ENCODE measurements at places on chromosomes 16 and 17.

- no peak for DNase-seq
These were observed 46.6 kb downstream of the HOXB1 start for GRCh38 chr17:48484256-48484655.

- no peak for DNase-seq
These were observed 15.5 kb downstream of the GSE1 start for GRCh38 chr16:85628645-85629044.

DNA sequence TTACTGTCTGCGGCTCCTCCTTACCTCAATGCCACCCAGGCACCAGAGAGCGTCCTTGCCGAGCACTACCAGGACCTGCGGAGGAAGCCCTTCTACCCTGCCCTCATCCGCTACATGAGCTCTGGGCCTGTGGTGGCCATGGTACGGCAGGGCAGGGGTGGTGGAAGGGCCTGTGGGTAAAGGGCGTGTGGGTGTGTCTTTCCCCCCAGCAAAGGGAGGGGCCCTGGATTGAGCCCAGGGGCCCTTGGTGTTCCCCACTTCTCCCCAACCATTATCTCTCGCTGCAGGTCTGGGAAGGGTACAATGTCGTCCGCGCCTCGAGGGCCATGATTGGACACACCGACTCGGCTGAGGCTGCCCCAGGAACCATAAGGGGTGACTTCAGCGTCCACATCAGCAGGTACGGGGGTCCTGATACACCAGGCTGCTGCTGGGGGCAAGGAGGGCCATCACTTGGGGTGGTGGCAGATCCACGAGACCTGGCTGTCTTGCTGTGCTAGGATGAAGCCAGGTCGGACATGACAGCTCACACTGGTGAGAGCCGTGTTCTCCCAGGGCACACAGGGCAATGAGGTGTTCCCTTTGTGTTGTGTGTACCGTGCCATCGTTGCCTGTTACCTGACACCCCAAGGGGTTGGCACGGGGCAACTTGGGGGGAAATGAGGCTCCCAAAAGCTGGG lies 2.2 kb upstream of the DECR2 start:
- no peak for DNase-seq

DNA sequence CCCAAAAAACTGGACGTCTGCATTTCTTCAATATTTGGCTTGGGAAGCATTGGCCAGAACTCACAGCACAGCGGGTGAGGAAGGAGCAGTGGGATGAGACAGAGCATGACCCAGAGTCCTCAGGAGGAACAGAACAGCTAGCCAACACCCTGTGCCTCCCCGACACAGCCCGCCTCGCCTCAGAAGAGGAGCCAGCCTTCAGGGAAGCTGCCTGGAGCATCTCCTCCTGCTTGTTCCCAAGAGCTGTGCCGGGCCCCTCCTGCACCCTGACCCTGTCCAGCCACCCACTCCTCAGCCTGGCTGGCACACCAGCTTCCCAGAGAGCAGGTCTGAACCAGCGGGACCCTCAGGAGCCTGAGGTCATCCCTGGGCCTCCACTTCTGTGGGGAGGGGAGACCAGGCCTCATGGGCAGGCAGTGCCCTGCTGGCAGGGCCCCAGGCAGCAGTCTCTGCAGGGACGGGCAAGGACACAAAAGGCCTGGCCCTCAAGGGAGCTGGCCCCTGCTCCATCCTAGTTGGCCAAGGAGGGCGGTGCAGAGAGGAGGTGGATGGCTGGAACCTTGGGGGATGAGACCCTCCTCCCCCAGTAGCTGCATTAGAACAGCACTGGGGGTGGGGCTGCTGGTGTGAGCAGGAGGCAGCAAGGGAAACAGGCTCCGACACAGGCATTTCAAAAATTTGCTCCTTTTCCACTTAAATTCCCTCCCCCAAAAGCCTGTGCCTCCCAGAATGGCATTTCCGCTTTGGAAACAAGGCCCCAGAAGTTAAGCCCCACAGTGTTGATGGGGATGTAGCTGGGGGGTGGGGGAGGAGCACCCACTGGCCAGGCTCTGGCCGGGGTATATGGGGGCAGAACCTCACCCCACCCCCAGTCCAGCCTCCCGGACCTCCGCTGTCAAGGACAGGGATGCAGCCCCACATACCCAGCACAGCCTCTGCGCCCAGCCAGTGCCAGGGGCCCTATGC lies 1.8 kb upstream of the BCAR1 start:
- no peak for DNase-seq

DNA sequence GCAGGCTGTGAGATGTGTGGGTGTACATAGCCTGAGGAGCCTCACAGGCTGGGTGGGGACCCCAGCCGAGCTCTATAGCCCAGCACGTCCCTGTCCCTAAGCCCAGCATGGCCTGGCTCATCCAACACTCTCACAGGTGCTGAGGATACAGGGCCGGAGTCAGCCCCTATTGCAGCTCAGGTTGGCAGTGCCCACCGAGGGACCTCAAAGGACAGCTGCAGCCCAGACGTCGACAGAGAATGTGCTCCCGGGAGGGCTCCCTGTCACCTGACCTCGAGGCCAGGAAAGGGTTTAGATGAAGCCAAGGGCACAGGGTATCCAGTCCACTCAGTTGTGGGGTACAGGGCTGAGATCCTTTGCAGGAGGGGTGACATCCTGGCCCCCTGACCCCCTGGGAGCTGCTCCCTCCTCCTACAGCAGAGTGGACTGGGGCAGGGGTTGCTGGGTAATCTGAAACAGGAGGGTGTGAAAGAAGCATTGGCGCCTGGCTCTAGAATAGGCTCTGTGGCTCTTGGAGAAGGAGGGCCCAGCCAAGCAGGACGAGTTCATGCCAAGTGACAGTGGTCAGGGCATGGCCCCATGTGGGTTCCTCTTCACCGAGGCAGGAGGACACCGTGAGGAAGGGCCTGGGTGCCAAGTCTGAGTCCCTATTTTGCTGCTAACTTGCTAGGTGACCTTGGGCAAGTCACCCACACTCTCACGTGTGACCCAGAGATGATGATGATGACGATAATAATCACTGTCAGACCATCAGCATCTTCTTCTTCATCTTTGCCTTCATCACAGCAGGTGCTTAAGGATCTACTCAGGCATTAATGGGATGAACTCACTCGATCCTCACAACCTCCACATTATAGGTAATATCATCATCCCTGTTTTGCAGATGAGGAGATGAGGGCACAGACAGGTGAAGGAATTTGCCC lies 68.0 kb downstream of the RMI2 start:
- no peak for DNase-seq

GRCh38 chr17:13931111-13931526 lies 138.2 kb upstream of the COX10 start:
- DNase-seq = no peak

DNA sequence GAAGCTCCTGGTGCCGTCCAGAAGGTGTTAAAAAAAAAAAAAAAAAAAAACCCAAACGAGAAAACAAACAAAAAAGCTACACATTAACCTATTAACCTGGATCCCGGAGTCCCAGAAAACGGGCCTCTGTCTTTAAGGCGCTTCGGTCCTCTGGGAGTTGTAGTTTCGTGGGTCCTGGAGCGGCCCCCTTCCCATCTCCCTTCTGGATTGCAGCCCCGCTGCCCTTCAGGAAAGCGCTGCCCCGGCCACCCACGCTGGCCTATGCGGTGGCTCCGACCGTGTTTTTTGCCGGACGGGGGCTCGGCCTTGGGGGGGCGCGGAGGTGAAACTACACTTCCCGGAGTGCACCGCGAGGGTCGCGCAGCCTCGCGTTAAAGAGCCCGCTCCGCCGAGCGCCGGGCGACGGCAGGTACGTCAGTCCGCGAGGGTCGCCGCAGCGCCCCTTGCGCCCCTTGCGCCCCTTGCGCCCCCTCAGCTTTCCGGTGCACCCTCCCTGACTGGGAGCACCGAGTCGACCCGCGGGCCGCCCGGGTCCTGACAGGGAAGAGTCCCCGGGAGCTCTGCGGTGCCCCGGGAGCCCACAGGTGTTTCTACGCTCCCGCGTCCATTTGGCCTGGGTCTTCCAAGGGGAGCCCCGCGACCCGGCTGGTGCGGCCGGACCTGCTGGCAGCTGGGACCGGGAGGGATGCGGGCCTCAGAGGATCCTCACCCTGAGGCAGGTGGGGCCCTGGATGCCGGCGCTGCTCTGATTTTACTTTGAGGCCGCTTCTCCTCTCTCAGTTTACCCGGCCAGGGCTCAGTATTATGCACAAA lies at the start of gene FCSK:
Gene FCSK (plus strand): TSS at position 374 of the 813 bp plus-strand sequence. CDS start 8,596 bp downstream, outside the sequence.
- DNase-seq = peak; percentile 25

GRCh38 chr17:46925185-46925868 lies 2.4 kb downstream of the GOSR2 start:
- DNase-seq = no peak

- no peak for DNase-seq
These were observed 46.0 kb downstream of the KATNIP start for GRCh38 chr16:27595993-27596392.
